Breast epithelium (tissue), 4 donors: ENCODE measurements at places on chromosomes 16 and 17. TPM values are rescaled to one million over a fixed set of nuclear protein-coding genes. Genes with fewer than 3 reads are reported as not detected.

DHX58 gene
- 13.4 TPM for total RNA-seq

GRCh38 chr16:66135421-66135831, 231.1 kb upstream of the CDH5 start:
- H3K27me3 ChIP-seq = no peaks in the 10 kb centered on the region
- H3K36me3 ChIP-seq = no peaks in the 10 kb centered on the region

DNA sequence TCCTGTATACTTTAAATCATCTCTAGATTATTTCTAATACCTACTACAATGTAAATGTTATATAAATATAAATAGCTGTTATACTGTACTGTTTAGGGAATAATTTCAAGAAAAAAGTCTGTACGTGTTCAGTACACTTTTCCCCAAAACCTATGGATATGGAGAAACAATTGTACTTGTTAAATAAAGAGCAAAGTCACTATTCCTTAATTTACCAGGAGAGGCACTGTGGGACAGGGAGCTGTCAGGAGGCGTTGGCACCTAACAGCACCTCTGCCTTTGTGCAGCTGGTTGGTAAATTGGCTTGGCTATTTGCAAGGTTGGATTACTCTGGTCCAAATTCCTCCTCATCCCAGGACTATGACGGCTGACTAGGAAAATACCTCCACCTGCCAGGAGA, 28.0 kb downstream of the CRHR1 start:
- no peaks in the 10 kb centered on the region for H3K36me3 ChIP-seq
- no peaks in the 10 kb centered on the region for H3K4me1 ChIP-seq
- no peak overlapping the region for H3K27ac ChIP-seq
- no peak for DNase-seq
- no peaks in the 10 kb centered on the region for H3K27me3 ChIP-seq
- H3K4me3 ChIP-seq = no peak overlapping the region

DNA sequence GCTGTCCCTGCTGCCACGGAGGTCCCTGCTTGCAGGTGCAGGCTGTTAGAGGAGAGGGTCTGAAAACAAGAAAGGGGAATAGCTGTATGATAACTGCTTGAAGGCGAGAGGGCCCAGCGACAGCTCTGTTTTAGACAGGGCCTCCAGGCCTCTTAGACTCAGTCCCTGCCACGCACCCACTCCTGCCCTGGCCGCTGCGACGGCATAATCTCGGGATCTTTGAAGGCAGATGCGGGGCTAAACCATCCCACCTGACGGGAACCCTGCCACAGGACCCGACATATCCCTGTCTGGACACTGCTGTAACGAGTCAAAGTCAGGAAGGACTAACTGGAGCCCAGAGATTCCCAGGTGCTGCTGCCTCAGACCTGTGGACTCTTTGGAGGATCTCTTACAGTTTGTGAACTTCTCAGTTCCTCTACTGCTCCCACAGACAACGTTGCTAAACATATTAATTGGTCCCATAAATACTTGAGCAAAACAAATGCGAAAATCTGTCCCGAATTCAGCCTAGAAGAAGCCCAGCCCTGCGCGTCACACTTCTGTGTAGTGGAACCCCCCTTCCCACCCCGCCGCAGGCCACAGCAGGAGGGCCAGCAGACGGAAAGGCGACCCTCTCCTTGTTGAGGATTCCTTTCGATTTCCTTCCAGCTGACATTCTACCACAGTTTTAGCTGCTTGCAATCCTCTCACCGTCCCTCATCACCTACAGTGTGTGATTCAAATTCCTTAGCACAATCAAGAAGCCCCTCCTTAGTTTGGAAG, 998 bp upstream of the TMEM11 start:
- peak overlapping the region; percentile 96 for H3K4me3 ChIP-seq
- no peaks in the 10 kb centered on the region for H3K36me3 ChIP-seq
- peak overlapping the region; percentile 94 for H3K27ac ChIP-seq

DNA sequence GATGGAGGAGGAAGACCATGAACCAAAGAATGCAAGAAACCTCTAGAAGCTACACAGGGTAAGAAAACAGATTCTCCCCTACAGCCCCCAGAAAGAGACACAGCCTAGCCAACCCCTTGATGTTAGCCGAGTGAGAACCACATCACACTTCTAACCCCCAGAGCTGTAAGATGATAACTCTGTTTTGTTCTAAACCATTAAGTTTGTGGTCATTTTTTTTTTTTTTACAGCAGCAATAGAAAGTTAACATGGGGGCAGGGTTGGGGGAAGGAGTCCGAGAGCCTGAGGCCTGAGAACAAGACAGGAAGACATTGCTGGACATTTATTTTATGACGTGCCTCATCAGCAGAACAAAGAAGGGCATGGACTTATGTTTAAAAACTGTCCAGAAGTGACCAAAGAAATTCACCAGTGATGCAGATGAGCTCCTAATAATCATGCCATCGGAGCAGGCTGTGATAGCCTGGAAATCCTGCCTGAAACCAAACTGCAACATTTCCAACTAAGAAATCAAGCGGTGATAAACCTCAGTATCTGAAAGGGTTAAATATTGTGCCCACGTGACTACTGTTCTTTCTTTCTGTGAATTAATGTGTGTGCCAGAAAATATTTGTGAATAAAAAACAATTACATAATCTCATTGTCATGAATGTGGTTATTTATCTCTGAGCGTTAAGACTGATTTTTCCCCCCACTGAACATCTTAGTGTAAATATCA, 1.1 kb downstream of the ABCA9 start:
- DNase-seq = no peak
- no peaks in the 10 kb centered on the region for H3K4me1 ChIP-seq
- H3K36me3 ChIP-seq = no peaks in the 10 kb centered on the region
- H3K4me3 ChIP-seq = peak overlapping the region; percentile 28
- H3K27me3 ChIP-seq = no peaks in the 10 kb centered on the region
